Spleen (tissue), 13 donors: ENCODE measurements at places on chromosomes 4 and X.

GRCh38 chr4:157929486-157929885, 243.3 kb downstream of the GASK1B start:
- DNase-seq = no peak

- no peak for DNase-seq
Observed at GRCh38 chrX:545452-545885, 85.1 kb upstream of the SHOX start.

DNA sequence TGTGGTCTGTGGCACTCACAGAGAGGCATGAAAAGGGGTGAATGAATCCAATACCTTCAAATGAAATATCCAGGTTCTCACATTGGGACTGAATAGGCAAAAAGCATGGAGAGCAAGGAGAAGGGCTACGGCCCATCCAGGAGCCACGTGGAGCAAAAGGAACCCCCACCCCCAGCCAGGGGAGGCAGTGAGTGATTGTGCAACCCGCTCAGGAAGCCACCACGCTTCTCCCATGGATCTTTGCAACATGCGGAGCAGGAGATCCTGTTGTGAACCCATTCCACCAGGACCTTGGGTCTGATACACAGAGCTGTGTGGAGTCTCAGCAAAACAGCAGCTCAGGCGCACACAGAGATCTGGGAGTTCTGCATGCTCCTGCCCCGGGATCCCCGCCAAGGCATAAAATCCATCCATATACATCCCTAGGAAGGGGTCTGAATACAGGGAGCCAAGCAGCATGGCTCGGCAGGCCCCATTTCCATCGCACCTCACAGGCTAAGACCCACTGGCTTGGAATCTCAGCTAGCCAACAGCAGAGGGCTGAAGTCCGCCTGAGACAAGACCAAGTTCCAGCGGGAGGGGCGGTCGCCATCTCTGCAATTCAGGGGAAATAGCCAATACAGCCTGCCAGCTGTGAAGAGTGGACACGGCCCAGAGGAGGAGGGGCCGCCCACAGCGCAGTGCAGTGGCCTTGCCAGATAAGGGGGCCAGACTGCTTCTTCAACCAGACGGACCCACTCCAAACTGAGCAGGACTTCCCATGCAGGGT, 80.2 kb downstream of the FGF16 start:
- DNase-seq = peak; percentile 61

DNA sequence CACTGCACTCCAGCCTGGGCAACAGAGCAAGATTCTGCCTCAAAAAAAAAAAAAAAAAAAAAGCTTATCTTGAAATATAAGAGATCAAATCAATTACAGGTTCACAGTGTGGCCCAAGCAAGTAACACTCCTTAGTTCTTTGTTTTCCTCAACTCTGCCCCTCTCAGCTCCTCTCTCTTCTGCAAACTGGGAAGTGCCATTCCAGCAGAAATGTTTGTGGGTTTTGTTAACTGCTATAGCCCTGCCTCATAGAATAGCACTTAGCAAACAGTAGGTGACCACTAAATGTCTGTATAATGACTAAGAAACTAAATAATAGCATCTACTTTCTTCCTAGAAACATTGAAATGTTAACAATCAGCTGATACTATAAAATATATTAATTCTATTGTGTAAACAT, 160.0 kb upstream of the NAP1L5 start:
- no peak for DNase-seq

GRCh38 chrX:15947648-15948317, 93.2 kb upstream of the AP1S2 start:
- no peak for DNase-seq

DNA sequence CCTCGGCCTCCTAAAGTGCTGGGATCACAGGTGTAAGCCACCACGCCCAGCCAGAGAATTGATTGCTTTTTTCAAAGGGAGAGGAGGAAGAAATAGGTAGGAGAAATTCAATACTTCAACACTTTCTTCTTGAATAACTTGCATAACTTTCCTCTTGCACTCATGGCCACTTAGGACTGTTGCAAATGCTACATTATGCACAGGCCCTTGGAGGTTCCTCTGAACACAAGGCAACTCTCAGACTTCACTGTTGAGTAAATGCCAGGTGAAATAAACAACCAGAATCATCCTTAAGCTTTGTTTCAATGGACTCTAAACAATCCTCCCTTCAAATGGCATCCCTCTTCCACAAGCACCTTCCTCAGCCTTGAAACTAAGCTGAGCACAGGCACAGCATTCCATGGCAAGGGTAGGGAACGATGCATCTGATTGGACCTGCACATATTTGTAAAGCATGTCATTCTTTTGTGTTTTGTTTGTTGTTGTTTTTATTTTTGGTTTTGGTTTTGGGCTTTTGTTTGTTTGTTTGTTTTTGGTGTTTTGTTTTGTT, 28.1 kb downstream of the CORIN start:
- no peak for DNase-seq

DNA sequence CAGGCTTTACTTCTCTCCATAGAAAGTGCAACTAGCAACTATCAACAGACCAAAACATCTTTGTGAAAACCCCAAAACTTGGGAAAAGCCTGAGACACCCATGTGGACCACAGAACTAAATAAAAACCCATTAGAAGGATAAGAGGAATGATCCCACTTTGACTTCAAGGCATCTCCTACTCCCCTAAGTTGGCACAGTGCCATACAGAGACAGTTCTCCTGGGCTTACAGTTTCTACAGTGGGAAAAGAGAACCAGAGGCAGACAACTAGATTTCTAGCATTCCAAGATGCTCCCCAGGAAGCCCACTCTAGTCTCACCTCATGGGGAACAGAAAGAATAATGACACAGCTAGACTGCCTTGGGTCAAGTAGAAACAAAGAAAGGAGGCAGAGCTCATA, 20.4 kb downstream of the TMLHE start:
- no peak for DNase-seq

GRCh38 chrX:73851014-73852009, 288.3 kb downstream of the CHIC1 start:
- DNase-seq = peak; percentile 90

DNA sequence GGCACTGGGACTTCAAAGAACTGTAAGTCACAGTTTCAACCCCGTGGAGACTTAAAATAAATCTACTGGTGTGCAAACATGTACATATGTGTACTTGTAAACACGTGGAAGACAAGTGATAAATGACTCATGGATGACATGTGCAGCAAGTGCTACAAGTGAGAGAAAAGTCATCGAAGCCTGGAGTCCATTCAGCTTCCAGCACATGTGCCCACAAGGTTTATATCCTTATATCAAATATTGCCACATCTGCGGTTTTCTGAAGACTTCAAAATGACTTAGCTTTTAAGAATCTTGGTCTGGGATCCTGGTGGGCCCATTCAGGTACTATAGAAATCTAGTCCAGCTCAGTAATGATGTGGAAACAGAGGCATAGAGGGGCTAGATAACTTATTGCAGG, 33.0 kb upstream of the TTC29 start:
- no peak for DNase-seq

DNA sequence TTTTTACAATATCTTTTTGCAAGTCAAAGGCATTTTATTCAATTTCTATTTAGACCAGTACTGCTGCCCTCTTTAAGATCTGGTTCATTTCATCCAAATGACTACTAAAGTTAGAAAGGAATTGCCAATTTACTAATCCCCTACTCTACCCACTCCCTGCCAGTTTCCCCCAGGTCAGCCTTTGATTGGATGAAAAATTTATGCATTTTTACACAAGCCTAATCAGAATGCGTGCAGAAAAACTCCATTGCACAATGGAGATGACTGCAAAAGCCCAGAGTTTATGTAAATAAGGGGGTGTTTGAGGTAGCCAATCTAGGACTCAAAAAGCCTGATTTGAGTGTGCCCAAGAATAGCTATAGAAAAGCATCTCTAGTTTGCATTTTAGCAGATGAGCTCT, 310.6 kb downstream of the PABPC4L start:
- DNase-seq = no peak

DNA sequence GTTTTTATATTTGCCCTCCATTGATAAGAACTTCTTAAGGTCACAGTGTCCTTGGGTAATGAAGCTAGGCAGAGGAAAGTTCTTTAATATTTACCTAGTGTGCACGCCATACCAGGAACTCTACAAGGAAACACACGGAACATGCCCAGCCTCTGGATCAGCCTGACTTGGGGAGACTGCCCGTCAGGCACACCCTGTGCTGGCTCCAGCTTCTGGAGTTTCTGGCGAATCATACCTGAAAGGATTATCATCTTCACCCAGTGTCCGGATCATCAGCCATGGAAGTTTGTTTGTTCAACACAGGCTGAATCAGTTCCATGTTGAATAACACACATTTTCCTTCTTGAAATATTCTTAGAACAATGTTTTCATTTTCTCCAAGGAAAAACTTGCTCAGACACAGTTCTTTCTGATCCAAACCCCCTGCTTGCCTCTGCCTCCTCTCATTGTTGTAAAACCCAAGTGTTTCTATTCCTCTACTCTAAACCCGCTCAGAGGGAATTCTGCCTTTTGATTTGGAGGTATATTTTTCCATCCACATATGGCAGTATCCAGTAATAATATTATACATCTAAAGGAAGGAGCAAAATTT, 176.7 kb downstream of the SHROOM3 start:
- no peak for DNase-seq

DNA sequence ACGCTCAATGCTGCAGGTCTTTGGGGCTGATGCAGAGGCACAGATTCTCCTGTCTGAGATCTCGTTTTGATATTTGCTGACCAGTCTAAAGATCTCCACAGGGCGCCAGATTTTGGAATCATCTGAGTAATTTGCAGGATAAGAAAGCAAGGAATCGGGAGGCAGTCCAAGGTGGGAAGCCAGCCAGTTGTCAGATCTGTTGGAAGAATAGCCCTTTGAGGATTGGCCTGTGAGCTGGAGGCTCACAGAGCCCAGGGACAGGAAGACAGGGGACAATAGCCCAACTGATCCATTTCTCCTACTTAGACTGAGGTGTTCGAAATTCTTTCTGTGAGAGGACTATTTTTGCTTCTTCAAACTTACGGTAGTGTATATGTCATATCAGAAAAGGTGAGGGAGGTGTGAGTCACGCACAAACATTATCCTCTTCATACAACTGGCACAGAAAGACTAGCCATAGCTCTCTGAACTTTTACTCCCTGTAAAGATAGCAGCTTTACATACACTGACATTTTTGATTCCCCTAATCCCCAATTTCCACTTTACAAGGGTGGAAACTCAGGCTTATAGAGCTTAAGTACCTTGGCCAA, 8.8 kb downstream of the DIPK2B start:
- no peak for DNase-seq

GRCh38 chr4:51958199-51958968, 61.8 kb downstream of the LRRC66 start:
- no peak for DNase-seq

DNA sequence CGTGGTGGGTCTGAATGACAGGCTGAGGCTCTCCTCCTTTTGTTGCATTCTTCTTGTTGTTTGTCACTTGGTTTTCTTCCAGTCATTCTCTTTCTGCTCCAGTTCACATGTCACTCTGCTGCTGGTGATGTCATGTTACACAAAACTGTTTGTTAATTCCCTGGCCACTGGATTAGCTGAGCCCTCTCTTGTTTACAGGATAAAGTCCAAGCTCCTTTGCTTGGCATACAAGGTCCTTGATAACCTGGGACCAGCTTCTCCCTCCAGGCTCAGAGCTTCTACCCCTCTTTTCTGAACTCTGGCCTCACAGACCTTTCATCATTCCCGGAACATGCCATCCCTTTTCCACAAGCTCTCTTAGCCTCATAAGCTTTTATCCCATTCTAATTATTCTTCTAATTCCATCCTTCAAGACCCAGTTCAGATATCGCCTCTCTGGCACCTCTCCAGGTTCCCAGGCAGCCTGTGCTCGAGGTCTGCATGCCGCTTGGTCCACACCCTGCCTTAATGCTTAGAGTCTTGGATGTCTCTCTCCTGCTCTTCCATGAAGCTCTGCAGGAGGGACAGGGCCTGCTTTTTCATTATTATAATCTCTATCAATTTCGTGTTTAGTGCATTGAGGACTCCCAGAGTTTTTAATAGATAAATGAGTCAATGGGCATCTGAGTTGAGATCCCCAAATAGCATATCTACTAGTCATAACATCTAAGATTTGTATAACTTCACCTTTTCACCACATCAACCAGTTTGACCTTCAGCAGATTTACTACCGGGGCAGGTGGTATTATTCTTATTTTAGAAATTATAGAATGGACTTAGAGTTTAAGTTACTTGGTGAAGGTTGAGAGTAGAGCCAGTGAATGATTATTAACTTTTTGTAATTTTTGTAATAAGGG, 98.7 kb downstream of the TMEM131L start:
- DNase-seq = no peak

- no peak for DNase-seq
Observed at GRCh38 chr4:176066757-176067156, 1.1 kb downstream of the WDR17 start.

DNA sequence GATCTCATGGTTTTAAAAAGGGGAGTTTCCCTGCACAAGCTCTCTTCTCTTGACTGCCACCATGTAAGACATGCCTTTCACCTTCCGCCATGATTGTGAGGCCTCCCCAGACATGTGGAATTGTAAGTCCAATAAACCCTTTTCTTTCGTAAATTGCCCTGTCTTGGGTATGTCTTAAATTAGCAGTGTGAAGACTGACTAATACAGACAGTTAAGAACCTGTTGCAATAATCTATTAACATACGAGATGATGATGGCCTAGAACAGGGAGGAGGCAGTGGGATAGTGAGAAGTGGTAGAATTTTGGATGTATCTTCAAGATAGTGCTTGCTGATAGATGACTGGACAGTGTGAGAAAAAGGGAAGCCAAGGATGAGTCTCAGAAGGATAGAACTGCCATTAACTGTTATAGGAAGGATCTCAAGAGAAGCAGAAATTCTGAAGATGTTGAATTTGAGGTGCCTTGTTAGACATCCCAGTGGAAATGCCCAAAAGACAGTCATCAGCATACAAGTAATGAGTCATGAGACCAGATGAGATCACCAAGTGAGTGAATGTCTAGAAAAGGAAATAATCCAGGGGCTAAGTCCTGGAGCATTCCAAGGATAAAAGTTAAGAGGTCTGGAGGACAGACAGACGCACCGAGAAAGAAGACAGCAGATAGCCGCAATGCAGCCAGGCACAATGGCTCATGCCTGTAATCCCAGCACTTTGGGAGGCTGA, 38.8 kb upstream of the UGDH start:
- DNase-seq = no peak

DNA sequence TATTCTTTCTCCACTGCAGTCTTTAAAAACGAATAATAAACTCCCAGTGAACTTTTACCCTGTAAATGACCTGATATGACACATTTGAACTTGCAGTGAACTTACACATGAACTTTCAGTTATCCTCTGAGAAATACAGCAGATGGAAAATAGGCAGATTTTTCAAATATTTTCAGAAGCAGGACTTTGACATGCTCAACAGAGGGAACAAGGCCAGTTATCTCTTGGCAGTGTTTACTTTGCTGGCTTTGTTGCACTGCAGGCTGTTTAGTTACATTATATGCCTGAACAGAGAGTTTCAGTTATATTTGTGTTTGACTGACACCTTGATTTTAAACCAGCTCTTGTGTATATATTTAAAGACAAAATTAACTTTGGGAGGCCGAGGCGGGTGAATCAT, 47.6 kb upstream of the FGG start:
- DNase-seq = no peak

- DNase-seq = no peak
Observed at GRCh38 chrX:49838374-49838773, 9.3 kb downstream of the PAGE4 start.

- no peak for DNase-seq
Observed at GRCh38 chr4:180434131-180434895, 1808.9 kb upstream of the TENM3 start.
